ENCODE measurements at places on chromosomes 7 and 10. TPM values are rescaled to one million over a fixed set of nuclear protein-coding genes. Genes with fewer than 3 reads are reported as not detected.

HIPK2 gene
- total RNA-seq = 49.3 TPM

MYOZ1 gene
- 2.1 TPM for total RNA-seq

UNCX gene
- not detected for total RNA-seq

SYT15B gene
- total RNA-seq = 0.26 TPM

ASB4 gene
- not detected for total RNA-seq

CPA1 gene
- total RNA-seq = 4.0 TPM

STK32C gene
- 11.3 TPM for total RNA-seq

CALHM3 gene
- not detected for total RNA-seq

SPACDR gene
- total RNA-seq = not detected

CASP2 gene
- 45.0 TPM for total RNA-seq

SLC26A5 gene
- total RNA-seq = 0.68 TPM

ZWINT gene
- total RNA-seq = 3.7 TPM

TRIM8 gene
- 94.9 TPM for total RNA-seq

ANTXRL gene
- 0.42 TPM for total RNA-seq

AIFM2 gene
- 9.2 TPM for total RNA-seq

ATG9B gene
- 2.8 TPM for total RNA-seq

CALML5 gene
- not detected for total RNA-seq

CRHR2 gene
- not detected for total RNA-seq

- no peaks in the 10 kb centered on the region for H3K27me3 ChIP-seq
- H3K4me1 ChIP-seq = peaks cover 16% of the 10 kb centered on the region
- H3K36me3 ChIP-seq = no peaks in the 10 kb centered on the region
- H3K27ac ChIP-seq = no peak overlapping the region
- DNase-seq = no peak
These were observed 259.1 kb upstream of the KLF6 start for GRCh38 chr10:4043897-4044665.

DNA sequence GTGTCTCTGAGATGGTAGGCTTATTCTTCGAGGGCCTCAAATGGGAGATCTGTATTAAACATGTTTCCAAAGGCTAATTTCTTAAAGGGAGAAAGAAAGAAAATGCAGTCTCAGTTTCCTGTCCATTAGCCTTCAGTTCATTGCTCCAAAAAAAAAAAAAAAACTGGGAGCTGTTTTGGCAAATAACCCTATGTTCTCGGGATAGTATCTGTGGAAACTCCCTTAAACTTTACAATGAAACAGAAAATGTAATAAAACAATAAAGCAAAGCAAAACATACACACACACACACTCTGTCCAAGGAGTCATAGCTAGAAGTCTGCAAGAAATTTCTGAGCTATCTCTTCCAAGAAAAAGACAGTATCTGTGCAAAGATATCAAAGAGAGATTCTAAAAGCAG is 172.5 kb upstream of the CELF2 start:
- DNase-seq = no peak
- no peaks in the 10 kb centered on the region for H3K36me3 ChIP-seq
- no peak overlapping the region for H3K27ac ChIP-seq
- H3K4me3 ChIP-seq = no peak overlapping the region
- H3K4me1 ChIP-seq = no peaks in the 10 kb centered on the region
- H3K27me3 ChIP-seq = no peaks in the 10 kb centered on the region

GRCh38 chr7:70384024-70384423 is 747.9 kb upstream of the GALNT17 start:
- no peaks in the 10 kb centered on the region for H3K36me3 ChIP-seq
- H3K27ac ChIP-seq = no peak overlapping the region
- H3K27me3 ChIP-seq = no peaks in the 10 kb centered on the region
- no peaks in the 10 kb centered on the region for H3K4me1 ChIP-seq

DNA sequence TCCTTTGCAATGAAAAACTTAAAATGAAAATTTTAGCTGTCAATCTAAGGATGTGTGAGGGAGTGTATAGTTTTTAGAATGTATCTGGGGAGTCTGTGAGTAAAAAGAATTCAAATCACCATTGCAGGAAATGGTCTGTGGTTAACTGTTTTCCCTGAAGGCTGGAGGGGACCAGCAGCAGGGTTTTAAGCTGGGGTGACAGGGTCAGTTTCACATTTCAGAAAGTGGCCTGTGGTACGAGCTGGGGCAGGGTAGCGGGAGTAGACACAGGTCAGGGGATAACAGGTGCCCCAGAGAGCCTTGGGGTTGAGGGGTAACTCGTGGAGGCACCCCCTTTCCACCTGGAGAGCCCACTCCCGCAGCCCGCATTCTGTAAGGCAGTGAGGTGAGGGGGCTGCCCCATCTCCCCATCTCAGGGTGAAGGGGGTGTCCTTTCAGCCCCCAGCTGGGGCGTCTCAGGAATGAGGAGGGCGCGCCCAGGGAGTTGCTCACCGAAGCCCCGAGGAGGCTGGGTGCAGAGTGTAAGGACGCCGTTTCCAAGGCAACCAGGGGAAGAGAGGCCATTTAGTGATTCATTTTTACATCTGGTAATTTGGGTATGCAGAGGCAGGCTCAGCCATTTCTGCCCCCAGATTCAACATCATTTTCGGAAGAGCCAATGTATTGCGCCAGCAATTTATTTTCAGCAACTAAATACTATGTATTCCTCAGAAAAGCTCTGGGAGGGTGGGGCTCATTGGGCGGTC is 168.9 kb downstream of the SLIT1 start:
- DNase-seq = no peak
- H3K4me1 ChIP-seq = no peaks in the 10 kb centered on the region
- H3K27ac ChIP-seq = no peak overlapping the region
- H3K27me3 ChIP-seq = no peaks in the 10 kb centered on the region
- H3K36me3 ChIP-seq = no peaks in the 10 kb centered on the region
- H3K4me3 ChIP-seq = no peak overlapping the region

DNA sequence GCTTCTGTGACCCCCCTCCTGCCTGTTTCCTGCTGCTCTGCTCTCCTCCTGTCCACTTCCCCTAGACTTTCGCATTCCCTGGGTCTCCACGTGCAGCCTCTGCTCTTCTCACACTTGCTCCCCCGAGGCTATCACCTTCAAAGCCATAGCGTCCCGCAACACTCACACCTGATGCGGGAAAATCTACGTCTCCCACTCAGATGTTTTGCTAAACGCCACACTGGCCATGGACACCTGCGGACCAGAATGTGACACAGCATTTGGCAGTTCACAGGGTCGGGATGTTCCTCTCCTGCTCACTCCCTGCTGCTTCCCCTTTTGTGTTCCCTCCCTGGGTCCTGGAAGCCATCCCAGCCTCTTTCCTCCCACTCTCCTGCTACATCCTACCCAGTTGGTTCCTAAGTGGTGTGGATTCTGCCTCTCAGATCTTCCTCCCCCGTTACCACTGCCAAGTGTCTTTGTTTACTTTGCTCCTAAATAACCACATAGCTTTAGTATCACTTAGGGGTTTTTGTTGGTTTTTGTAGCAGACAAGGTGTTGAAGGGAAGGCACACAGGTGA is 33.7 kb upstream of the RBM33 start:
- DNase-seq = peak; percentile 60
- H3K36me3 ChIP-seq = no peaks in the 10 kb centered on the region
- no peaks in the 10 kb centered on the region for H3K4me1 ChIP-seq

- H3K4me3 ChIP-seq = no peak overlapping the region
- no peak overlapping the region for H3K27ac ChIP-seq
- no peak for DNase-seq
- no peaks in the 10 kb centered on the region for H3K4me1 ChIP-seq
- H3K36me3 ChIP-seq = no peaks in the 10 kb centered on the region
- no peaks in the 10 kb centered on the region for H3K27me3 ChIP-seq
These were observed 68.5 kb upstream of the FERD3L start for GRCh38 chr7:19213746-19214145.

DNA sequence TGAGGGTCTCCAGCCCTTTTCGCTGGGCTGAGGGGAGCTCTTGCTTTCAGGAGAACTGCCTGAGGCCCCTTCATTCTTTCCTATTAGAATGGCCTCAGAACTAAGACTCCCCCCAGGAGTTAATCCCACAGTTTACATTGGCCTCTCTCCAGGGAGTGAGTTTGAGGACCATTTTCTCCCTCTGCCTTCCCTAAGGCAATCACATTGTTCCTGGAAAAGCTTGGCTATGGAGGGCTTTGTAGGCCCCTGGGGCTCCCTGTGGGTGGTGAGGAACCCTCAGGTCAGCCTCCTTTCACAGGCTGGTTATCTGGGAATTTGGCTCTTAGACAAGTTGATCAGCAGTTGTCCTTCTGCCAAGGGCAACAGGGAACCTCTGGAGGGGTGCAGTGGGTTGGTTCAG is 343.7 kb downstream of the RPS24 start:
- no peak overlapping the region for H3K4me3 ChIP-seq
- H3K4me1 ChIP-seq = no peaks in the 10 kb centered on the region
- H3K36me3 ChIP-seq = no peaks in the 10 kb centered on the region
- peaks cover 9% of the 10 kb centered on the region for H3K27me3 ChIP-seq

- no peaks in the 10 kb centered on the region for H3K36me3 ChIP-seq
- no peak overlapping the region for H3K27ac ChIP-seq
- H3K27me3 ChIP-seq = no peaks in the 10 kb centered on the region
- H3K4me1 ChIP-seq = no peaks in the 10 kb centered on the region
- no peak for DNase-seq
- H3K4me3 ChIP-seq = no peak overlapping the region
These were observed 4.5 kb upstream of the ASB10 start for GRCh38 chr7:151191544-151191943.

GRCh38 chr7:157693071-157693520 is 356.3 kb downstream of the DNAJB6 start:
- DNase-seq = peak; percentile 57
- no peak overlapping the region for H3K27ac ChIP-seq
- H3K4me1 ChIP-seq = peaks cover 50% of the 10 kb centered on the region
- no peak overlapping the region for H3K4me3 ChIP-seq
- H3K36me3 ChIP-seq = no peaks in the 10 kb centered on the region

GRCh38 chr10:100569687-100570481 is 34.1 kb downstream of the HIF1AN start:
- H3K27me3 ChIP-seq = peaks cover 9% of the 10 kb centered on the region
- no peak overlapping the region for H3K4me3 ChIP-seq
- no peaks in the 10 kb centered on the region for H3K36me3 ChIP-seq
- H3K27ac ChIP-seq = no peak overlapping the region

GRCh38 chr10:66564287-66564686 is 361.5 kb upstream of the LRRTM3 start:
- H3K4me3 ChIP-seq = no peak overlapping the region
- H3K27ac ChIP-seq = no peak overlapping the region
- no peaks in the 10 kb centered on the region for H3K36me3 ChIP-seq
- no peak for DNase-seq
- no peaks in the 10 kb centered on the region for H3K4me1 ChIP-seq
- no peaks in the 10 kb centered on the region for H3K27me3 ChIP-seq

DNA sequence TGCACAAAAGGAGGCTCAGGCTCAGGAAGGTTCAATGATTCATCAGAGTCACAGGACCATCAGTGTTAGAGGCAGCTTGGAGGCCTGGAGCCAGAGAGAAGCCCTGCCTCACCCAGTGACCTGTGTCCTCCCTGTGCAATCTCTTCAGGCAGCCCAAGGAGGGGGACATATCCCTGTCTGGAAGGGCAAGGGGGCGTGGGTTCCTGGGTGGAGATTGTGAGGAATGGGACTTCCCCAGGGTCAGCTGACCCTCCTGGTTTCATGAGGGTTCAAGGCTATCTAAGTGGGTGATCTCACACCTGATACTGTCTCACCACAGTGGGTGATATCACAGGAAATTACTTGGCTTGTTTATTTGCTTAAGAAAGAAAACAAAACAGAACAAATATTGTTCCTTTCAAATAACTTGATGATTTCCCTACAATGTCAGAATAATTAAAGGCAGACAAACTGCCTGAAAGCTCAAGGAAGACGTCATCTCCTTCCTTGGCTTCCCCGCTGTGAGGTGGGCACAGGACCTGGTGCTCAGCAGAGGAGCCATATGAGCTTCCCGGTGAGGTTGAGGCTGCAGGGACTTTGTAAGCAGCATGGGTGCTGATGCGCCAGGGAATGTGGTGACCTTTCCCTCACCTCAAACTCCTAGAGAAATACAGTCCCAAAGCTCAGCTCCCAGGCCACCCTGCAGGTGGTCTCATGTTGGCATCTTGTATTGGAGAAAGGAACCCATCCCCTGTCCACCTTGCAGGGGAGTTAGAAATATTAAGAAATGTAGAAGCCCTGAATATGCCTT is 763.2 kb downstream of the GRID1 start:
- H3K27me3 ChIP-seq = no peaks in the 10 kb centered on the region
- DNase-seq = no peak
- no peak overlapping the region for H3K4me3 ChIP-seq
- H3K4me1 ChIP-seq = peaks cover 7% of the 10 kb centered on the region

- no peaks in the 10 kb centered on the region for H3K27me3 ChIP-seq
- DNase-seq = no peak
- H3K36me3 ChIP-seq = no peaks in the 10 kb centered on the region
- H3K27ac ChIP-seq = peak overlapping the region; percentile 42
- peaks cover 5% of the 10 kb centered on the region for H3K4me1 ChIP-seq
- H3K4me3 ChIP-seq = peak overlapping the region; percentile 41
These were observed 48.3 kb upstream of the STEAP4 start for GRCh38 chr7:88355011-88355410.

DNA sequence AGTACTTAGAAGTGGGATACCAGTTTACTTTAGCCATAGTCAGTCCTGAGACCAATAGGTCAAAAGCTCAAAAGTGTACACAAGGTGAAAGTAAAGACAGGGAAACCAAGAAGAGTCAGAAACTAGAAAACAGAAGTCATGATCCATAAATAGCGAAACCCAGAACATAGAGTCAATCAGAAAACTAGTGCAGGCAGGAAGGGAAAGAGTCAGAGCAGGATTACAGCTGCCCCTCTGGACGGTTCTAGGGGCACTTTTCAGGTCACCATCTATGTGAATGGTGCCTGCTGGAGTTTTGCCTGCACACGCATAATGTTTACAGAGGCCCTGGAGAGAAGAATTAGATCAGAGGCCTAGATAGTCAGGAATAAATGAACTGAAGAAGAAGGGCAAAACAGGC is 22.4 kb upstream of the DMTF1 start:
- no peaks in the 10 kb centered on the region for H3K4me1 ChIP-seq
- DNase-seq = no peak
- no peak overlapping the region for H3K27ac ChIP-seq
- no peak overlapping the region for H3K4me3 ChIP-seq

- H3K27me3 ChIP-seq = no peaks in the 10 kb centered on the region
- no peak overlapping the region for H3K4me3 ChIP-seq
- no peak overlapping the region for H3K27ac ChIP-seq
- no peaks in the 10 kb centered on the region for H3K36me3 ChIP-seq
These were observed 152.4 kb downstream of the IMMP2L start for GRCh38 chr7:111409714-111410422.

- peaks cover 46% of the 10 kb centered on the region for H3K36me3 ChIP-seq
- no peaks in the 10 kb centered on the region for H3K27me3 ChIP-seq
- H3K4me1 ChIP-seq = peaks cover 5% of the 10 kb centered on the region
- H3K27ac ChIP-seq = no peak overlapping the region
These were observed 12.1 kb downstream of the ENTPD7 start for GRCh38 chr10:99671386-99671785.
